LHCN-M2 (cell line): ENCODE measurements at places on chromosomes 1 and 21. TPM values are rescaled to one million over a fixed set of nuclear protein-coding genes. Genes with fewer than 3 reads are reported as not detected.

OVAAL gene
- 0.11 TPM in 1 of 2 replicates, not detected in the other for total RNA-seq

UTS2 gene
- total RNA-seq: not detected in 2 replicates

LRRC39 gene
- total RNA-seq: 0.19 and 0.34 TPM in 2 replicates

TMEM52 gene
- total RNA-seq: 0.52 and 0.64 TPM in 2 replicates

DNA sequence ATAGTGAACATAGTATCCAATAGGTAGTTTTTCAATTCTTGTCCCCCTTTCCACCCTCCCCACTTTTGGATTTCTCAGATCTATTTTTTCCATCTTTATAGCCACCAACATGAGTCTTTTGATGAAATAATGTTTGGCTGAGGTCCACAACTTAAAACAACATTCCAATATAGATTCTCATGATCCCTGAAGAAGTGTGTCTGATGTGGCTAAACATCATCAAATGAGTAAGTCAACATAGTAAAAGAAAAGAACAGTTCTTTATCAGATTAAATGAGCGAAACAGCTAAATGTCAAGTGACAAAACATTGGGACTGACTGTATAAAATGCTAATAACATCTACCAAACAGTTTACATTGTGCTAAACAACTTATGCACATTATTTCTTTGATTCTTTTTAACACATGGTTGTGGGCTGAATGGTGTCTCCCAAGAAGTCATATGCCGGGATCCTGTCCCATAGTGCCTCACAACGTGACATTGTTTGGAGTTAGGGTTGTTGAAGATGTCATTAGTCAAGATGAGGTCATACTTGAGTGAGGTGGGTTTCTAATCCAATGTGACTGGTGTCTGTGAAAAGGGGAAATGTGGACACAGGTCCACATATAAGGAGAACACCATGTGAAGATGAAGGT lies 453.6 kb downstream of the LTN1 start:
- peak; percentile 79 for DNase-seq

GRCh38 chr1:173062150-173062938 lies 11.6 kb upstream of the TNFSF18 start:
- peak; percentile 69 for DNase-seq

DNA sequence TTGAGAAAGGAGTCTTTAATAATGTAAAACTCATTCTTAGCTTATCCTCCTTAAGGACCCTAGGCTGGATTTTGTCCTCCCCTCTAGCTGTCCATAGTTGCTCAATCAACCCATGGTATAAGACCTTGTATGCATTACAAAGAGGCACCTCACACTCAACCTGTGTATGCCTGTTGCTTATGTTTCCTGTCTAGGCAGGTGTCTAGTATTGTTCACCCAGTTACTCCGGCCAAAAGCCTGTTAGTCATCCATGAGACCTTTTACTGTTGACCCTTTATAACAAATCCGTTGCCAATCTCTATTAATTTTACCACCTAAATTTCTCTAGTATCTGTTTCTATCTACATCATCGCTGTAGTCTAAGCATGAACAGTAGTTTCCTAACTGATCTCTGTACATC lies 3.7 kb downstream of the LYPLAL1 start:
- DNase-seq: no peak

DNA sequence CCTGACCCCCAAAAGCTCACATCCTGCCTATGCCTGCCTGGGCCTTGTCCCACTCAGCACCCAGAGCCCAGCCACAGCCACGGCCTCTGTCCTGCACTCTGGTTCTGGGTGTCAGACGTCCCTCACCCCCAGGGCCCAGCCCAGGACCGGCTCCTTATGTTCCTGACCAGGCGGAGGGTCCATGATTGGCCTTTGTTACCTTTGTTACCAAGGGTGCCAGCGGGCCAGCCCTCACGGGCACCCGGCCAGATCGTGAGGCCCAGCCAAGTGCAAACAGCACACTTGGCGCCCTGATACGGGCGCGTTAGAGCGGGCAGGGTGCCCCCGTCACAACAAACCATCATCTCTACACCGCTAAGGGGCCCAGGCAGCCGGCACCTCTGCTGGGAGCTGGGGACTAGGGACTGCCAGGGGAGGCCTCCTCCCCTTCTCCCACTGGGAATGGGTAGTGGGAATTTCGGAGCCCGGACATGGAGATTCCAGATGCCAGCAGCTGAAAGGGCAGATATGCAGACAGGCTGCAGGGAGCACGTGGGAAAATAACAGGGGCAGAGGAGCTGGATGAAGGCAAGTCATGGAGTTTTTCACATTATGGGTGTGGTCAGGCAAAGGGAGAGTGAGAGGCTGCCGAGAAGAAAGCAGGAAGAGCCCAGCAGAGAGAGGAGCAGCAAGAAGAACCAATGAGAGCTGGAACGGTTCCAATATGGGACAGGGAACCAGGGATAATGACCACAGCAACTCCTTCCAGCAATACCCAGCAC lies 22.1 kb downstream of the HSPG2 start:
- peak; percentile 64 for DNase-seq

GRCh38 chr1:178311164-178311563 lies 185.6 kb downstream of the CLEC20A start:
- DNase-seq: no peak

DNA sequence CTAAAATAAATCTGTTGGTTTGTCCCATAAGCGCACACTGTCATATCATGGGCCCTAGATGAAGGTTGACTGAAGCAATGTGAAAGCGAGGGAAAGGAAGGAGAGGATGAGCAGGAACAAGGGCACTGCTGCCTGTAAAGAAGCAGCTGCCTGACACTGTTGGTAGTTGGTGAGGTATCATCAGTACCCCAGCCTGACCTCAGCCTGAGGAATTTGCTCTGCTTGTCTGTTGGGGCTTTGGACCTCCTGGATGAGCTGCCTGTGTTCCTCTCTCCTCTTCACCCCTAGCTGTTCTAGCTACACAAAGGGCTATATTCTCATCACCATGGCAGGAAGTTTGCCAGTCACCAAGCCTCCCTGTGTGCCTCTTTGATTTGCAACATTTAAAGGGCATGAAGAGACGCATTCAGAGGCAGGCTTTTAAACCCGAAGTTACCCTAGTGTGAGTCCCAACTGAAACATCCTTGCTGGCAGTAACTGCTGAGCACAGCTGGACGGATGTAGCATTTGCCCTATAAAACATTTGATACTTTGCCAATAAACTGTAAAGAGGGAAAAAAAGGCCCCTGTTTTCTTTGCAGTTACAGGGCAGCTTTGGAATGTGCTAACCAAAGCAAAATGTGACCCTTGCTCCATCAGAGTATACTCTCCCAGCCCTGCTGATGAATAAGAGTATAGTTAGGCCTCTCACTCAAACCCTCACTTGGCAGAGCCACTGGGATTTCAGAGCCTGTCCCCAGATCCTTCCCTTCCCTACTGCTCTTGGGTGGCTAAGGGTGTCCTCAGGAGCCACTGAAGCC lies 22.2 kb upstream of the SPATA6 start:
- DNase-seq: peak; percentile 96

- no peak for DNase-seq
Observed at GRCh38 chr1:2778220-2778592, 23.3 kb downstream of the TTC34 start.

GRCh38 chr21:33767236-33767635 lies 124.9 kb downstream of the ITSN1 start:
- DNase-seq: no peak

DNA sequence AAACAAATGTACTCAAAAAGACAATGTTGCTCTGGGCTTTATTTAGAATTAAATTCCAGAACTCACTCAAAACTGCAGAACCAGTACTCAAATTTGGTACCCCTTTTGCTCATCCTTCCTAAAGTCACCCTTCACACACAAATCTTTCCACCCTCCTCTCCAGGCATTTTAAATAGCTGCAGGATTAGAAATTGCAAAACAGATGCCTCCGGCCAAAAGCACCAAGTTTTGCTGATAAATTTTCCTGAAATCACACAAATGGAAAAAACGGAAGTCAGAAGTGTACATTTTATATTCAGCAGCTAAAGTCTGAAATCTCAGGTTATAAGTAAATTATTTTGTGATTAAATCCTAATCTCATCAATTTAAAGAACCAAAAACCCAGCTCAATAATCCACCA lies 147.0 kb downstream of the NRIP1 start:
- no peak for DNase-seq

DNA sequence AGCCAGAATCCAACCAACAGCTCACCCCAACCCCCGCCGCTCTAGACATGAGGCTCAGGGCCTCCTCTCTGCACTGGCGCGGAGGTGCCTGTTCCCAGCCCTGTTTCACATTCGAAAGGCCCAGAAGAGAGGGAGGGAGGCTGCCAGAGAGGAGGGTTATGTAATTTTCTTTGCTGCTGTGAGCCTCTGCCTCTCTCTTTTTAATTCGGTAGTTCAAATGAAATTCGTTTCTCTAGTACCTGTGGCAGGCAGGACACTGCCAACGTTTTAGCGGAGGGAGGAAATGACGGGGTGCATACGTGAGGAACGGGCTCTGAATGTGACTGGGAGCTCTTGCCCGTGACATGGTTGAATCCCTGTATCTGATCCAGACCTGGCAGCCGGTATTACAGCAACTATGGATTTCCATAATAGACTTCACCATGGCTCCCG lies 9.4 kb downstream of the PRDM16 start:
- no peak for DNase-seq

- DNase-seq: no peak
Observed at GRCh38 chr1:94753171-94753972, 66.8 kb upstream of the SLC44A3 start.

- DNase-seq: no peak
Observed at GRCh38 chr1:247386217-247386616, 29.8 kb upstream of the NLRP3 start.

DNA sequence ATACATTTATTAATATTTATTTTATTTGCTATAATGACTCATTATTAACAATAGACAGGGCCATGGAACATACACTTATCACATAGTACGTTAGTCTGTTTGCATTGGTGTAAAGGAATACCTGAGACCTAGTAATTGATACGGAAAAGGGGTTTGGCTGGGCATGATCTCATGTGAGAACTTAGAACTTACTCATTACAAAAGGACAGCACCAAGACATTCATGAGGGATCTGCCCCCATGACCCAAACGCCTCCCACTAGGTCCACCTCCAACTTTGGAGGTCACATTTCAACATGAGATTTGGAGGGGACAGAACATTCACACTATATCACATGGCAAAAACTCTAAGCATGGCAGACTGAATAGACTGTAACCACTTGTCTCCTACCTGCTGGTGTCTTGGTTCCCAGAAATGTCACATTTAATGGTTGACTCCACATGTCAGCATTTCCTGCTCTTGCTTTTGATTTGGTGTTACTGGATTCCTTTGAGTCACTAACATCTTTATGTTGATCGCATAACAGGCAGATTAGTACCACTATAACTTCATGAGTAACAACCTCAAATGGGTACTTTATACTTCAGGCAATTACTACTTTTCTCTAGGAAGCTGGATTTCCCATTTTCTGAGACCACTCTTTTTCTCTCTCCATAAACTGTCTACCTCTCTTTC lies 3.5 kb upstream of the C1orf116 start:
- no peak for DNase-seq

DNA sequence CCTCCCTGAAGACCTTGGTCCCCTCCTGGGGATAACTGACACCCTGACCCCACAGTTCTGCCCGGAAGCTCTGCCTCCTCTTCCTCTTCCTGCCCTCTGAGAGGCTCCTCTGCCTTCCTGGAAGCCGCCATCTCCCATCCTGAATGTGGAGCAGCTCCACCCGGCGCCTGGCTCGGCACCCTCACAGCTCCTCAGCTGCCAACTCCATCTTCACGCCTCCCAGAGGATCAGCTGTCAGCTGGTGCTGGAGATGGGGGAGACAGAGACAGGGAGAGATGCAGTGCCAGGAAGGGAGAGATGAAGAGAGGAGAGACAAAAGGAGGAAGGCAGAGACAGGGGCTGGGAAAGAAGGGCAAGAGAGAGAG lies 210.4 kb upstream of the CSF3R start:
- no peak for DNase-seq
